Hematopoietic multipotent progenitor cell (in vitro differentiated cells): ENCODE measurements at places on chromosomes 1 and 21. TPM values are rescaled to one million over a fixed set of nuclear protein-coding genes. Genes with fewer than 3 reads are reported as not detected.

UMODL1 gene
- total RNA-seq, result 2.4 TPM

SPATA46 gene
- not detected for total RNA-seq

NBPF4 gene
- total RNA-seq, result 0.27 TPM

OVAAL gene
- total RNA-seq, result not detected

GRCh38 chr1:228217551-228218344 lies 9.9 kb downstream of the OBSCN start:
- no peak for DNase-seq

TCHH gene
- under 0.01 TPM for total RNA-seq

GRCh38 chr1:180428782-180429695 lies 73.3 kb downstream of the ACBD6 start:
- DNase-seq, result no peak

NEK2 gene
- total RNA-seq, result 1.1 TPM

DNA sequence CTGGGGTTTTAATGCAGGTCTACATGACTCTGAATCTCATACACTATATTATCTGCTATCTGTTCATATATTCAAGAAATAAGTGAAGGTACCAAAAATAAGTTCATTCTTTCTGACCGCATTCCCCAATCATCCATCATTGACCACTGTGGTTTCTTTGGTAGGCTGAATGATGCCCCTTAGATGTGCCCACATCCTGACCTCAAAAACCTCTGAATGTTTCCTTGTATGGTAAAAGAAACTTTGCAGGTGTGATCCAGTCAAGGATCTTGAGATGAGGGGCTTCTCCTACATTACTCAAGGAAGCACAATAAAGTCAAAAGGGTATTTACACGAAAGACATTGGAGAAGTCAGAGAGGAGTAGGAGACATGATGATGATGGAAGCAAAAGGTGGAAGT lies 60.6 kb upstream of the LRRC8B start:
- peak; percentile 74 for DNase-seq

GRCh38 chr1:232751393-232752140 lies 53.6 kb upstream of the MAP10 start:
- DNase-seq, result peak; percentile 16

PRRC2C gene
- 45.2 TPM for total RNA-seq

DNA sequence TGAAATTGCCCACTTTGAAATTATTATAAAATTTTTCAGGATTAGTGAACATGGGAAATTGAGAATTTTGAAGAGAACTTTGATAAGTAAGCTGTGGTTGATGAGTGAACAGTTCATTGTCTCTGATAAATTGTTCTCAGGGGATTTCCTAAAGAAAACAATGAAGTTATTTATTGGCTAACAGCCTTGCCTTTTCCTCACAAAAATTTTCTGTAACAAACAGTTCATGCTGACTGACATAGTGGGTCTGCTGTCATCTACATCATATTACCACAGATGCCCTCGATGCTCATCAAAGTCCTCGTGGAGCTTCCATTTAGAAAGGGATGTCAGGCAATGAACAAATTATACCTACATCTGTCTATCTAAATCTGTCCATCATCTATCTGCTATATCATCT lies 113.4 kb downstream of the PTBP2 start:
- DNase-seq, result no peak

DNA sequence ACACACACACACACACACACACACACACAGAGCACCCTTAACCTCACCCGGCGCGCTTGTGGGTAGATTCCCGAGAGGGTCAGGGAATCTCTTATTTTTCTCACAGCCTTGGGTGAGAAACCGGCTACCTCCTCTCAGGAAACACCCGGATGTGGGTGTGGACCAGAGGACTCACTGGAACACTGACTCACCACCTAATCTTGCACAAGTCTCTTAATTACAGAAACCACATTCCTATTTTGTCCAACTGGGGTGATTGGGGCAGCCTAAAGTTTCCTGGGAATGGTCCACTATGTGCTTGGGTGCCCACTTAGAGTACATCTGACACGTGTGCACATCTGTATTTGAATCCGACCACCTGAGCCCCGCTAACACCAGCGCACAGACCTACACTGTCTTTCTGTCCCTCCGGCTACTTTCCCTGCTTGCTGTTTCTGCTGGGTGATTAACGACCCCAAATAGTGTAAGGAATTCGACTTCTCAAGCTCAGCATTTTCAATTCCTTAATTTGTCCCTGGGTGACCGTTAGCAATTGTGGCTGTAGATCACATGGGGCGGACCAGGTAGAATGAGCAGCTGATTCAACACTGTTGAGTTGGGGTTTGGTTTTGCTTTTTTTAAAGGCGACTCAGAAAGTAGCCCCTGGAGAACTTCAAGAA lies 14.0 kb upstream of the TBX15 start:
- no peak for DNase-seq

LRRC39 gene
- 0.27 TPM for total RNA-seq

DNA sequence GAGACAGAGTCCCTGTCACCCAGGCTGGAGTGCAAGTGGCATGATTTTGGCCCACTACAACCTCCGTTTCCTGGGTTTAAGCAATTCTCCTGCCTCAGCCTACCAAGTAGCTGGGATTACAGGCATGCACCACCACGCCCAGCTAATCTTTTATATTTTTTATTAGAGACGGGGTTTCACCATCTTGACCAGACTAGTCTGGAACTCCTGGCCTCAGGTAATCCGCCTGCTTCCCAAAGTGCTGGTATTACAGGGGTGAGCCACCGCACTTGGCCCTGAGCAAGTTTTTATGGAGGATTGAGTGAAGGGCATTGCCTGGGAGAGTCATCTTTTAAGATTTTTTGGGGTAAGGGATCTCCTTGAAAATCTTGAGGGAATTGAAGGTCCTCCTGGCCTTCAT lies 28.5 kb downstream of the UBE4B start:
- DNase-seq, result no peak

EVA1B gene
- total RNA-seq, result 143 TPM

GRCh38 chr21:43267391-43268085 lies 98.7 kb downstream of the CRYAA start:
- peak; percentile 83 for DNase-seq

DNA sequence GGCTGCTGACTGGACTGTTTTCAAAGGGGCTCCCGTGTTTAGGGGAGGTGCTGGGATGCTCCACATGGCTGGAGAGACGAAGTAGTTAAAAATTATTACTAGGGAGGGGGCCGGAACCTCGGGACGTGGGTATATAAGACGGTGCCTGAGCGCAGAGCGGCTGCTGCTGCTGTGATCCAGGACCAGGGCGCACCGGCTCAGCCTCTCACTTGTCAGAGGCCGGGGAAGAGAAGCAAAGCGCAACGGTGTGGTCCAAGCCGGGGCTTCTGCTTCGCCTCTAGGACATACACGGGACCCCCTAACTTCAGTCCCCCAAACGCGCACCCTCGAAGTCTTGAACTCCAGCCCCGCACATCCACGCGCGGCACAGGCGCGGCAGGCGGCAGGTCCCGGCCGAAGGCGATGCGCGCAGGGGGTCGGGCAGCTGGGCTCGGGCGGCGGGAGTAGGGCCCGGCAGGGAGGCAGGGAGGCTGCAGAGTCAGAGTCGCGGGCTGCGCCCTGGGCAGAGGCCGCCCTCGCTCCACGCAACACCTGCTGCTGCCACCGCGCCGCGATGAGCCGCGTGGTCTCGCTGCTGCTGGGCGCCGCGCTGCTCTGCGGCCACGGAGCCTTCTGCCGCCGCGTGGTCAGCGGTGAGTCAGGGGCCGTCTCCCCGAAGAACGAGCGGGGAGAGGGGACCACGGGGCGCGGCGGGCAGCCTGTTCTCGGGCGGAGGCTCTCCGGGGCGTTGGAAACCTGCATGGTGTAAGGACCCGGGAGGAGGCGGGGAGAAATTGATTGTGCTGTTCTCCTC lies at the start of gene CHODL:
CHODL (plus strand) TSS at position 163 of the 793 bp plus-strand sequence; CDS start at position 554, 391 bp downstream.
- DNase-seq, result peak; percentile 9

GRCh38 chr1:178648151-178648550 lies 76.9 kb upstream of the RALGPS2 start:
- DNase-seq, result no peak

- no peak for DNase-seq
These were observed 64.9 kb downstream of the PRKCZ start for GRCh38 chr1:2115008-2115641.

KRTAP12-2 gene
- total RNA-seq, result under 0.01 TPM

DNA sequence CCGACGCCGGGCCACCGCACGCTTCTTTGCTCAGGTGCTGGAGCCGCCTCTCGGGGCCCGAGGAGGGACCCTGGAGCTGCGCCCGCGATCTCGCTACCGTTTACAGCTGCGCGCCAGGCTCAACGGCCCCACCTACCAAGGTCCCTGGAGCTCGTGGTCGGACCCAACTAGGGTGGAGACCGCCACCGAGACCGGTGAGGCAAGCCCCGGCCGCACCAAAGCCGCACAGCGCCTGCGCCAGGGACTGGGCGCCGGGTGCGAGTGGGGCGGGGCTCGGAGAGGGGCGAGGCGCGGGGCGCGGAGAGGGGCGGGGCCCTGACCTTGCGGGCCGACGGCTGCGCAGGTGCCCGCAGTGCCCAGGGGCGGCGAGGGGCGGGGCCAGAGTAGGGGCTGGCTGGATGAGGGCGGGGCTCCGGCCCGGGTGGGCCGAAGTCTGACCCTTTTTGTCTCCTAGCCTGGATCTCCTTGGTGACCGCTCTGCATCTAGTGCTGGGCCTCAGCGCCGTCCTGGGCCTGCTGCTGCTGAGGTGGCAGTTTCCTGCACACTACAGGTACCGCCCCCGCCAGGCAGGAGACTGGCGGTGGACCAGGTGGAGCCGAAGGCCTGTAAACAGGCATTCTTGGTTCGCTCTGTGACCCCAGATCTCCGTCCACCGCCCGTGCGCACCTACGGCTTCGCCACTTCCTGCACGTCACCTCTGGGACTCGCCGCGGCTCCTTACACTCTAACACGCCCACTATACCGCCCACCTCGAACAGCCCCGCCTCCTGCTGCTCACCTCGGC lies 9.8 kb upstream of the CDC20 start:
- peak; percentile 28 for DNase-seq

GRCh38 chr1:201302163-201303152 lies 19.2 kb downstream of the PKP1 start:
- no peak for DNase-seq

DNA sequence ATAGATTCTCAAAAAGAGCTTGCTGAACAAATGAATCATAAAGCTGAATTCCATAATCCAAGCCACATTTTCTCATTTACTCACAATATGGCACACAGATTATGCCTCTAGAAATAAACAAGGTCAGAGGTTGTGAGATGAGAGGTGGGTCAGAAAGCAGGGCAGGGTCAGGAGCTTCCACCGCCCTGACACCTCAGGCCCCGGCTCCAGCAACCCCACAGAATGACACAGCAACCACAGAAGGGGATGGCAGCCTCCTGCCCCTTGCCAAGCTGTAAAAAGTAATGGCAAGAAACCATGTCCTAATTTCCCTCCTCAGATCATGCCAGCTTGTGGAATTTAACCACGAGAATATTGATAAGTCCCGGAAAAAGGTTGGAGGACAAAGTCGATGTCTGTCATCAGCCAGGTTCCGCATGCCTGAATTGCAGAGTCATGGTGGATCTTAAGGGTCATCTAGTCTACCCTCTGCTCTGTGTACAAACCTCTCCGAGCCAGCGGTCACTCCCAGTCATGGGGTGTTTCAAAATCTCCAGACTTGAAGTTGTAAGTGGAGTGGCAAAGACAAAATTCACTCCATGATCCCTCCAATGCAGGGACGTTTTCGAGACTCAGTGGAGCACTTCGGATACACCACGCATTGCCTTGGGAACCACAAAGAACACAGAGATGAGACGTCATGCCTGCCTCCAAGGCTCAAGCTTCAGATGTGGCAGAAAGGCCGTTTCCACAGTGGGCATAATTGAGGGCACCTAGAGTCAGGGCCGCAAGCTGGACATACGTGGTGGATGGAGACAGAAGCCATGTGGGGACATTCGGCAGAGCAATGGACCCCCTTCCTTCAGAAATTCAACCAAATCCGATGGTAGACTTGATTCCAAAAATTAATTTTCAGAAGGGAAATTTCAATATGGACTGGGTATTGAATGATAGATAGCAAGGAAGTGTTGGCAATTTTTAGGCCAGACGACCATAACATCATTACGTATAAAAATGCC lies 254.0 kb downstream of the TOMM20 start:
- DNase-seq, result no peak
